ENCODE measurements at places on chromosomes 12 and 14.

DNA sequence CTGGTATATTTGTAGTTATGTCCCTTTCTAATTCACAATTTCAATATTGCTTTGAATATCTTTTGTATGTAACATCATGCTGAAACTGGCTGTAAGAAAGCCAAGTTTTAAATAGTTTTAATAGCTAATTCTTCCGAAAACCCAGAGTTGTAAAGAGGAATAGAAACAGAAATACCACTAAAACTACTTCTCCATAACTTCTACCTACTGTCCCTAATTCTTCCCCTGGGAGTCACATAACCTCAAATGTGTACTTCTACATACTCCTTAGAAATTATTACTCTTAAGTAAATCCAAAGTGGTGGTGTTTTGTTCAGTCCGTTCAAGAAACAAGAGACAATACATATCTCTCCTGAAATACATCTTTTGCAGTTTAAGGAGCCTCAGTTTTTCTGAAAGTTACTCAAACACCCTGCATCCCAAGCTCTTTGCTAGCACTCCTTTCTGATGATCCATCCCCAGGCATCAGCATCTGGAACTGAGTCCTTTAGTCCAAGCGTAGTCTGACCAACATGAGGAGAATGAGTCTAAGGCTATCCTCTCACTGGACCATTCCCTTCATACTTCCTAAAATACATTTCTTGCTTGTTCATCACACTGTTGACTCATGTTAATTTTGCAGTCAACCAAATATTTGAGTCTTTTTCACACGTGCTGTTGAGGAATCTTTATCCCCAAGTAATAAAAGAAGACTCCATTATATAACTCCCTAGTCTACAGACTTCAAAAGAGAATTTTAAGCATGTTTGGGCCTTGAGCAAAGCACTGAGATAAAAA is 214.3 kb upstream of the NUDT4 start:
- DNase-seq: no peak

DNA sequence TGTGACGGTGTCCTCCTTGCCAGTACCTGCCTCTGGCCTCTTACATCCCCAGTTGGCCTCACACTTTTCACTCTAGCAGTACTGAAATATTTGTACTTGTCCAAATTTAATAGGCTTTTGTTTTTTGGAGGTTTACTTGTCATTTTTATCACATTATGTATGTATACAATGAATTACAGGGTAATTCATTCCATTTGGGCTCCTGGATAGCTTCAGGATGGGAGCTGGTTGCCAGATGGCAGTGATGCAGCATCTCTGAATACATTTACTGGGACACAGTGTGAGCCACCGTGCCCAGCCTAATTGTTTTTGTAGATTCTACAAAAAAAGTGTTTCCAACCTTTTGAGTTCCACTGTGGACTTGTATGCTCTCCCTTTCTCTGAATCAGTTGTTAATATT is 13.4 kb downstream of the CCDC77 start:
- no peak for DNase-seq

- no peak for DNase-seq
These were observed 29.6 kb downstream of the CCDC92 start for GRCh38 chr12:123942911-123943648.

DNA sequence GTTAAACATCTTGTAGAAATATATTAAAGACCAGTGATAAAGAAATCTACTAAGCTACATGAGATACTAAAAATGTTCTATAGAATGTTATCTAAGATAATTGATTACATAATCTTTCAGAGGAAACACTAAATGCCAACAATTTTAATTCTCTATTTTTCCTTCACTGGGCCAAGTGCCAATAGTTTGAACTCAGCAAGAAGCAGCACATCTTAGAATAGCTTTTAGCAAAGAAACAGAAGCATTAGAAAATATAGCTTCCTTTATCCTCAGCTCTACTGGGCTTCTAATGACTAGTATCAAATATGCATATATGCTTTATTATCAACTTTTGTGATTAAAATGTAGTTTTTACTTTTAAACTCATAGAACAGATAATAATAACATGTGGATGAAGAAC is 461.4 kb upstream of the USP15 start:
- DNase-seq: no peak

DNA sequence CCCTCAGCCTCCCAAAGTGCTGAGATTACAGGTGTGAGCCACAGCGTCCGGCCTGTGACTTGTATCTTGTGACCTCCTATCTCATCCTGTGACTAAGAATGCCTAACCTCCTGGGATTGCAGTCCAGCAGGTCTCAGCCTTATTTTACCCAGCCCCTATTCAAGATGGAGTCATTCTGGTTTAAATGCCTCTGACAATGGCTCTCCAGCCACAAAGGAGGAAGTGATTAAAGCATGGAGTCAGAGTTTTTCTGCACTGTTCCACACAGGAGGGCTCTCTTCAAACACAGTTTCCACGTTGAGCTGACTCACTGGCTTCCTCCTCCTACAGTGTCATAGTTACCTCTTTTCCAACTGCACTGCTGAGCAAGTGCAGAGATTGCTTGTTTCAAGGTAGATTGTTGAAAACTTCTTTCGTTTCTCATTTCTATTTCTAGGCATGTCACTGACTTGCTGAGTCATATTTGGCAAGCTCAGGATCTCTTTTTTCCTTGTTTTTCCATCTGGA is 383.8 kb downstream of the PCNX1 start:
- DNase-seq: no peak

DNA sequence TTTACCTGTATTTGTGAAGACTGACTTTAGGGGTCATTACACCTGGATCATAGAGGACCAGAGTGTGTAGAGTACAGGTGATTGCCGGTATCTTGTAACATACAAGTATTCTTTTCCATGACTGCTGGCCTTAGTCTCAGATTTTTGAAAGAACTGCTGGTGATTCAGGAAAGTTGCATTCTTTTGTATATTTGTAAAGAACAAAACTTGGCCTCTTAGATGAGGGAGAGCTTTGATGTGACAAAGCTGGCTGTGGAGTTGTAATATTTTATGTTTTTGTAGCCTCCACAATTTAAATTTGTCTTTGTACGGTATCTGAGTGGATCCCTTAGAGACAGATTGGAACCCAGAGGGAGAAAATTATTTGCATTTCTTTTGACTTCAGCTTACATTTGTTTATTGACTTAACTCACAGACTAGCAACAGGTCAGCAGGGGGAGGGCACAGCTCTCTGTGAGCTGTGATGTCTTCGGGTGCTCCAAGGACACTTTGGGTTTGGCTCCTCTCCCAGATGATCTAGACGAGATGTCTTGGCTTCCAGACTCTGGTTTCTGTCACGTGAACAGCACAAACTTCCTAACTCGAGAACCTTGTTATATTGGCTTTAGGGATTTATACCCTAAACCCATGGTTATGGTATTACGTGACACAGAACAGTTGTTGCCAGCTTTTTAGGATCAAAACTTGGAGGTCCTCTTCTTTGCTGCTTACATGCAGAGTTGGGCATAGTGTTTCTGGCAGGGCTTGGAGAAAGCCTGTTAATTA is 65.9 kb downstream of the DAAM1 start:
- DNase-seq: no peak
